Foreskin keratinocyte (primary cell): ENCODE measurements at places on chromosomes 3 and 15. TPM values are rescaled to one million over a fixed set of nuclear protein-coding genes. Genes with fewer than 3 reads are reported as not detected.

Gene THRB
- 3.1 and 3.9 TPM in 2 replicates for total RNA-seq

Gene ST3GAL6
- 1.4 and 2.1 TPM in 2 replicates for total RNA-seq

Gene DUOX2
- 0.39 and 0.41 TPM in 2 replicates for total RNA-seq

Gene FAM227B
- total RNA-seq = 2.5 and 3.0 TPM in 2 replicates

Gene FOXL2
- 0.42 and 0.88 TPM in 2 replicates for total RNA-seq

Gene KNL1
- total RNA-seq = 30.0 and 32.8 TPM in 2 replicates

Gene ATP2B2
- total RNA-seq = not detected in 2 replicates

Gene RPUSD2
- total RNA-seq = 16.3 and 17.1 TPM in 2 replicates
